ENCODE measurements at places on chromosomes 5 and 9.

GRCh38 chr9:15104826-15105420 lies 194.7 kb upstream of the FREM1 start:
- peak; percentile 25 for DNase-seq

- DNase-seq: no peak
Measured at GRCh38 chr5:104096451-104096850, 533.9 kb upstream of the NUDT12 start.

DNA sequence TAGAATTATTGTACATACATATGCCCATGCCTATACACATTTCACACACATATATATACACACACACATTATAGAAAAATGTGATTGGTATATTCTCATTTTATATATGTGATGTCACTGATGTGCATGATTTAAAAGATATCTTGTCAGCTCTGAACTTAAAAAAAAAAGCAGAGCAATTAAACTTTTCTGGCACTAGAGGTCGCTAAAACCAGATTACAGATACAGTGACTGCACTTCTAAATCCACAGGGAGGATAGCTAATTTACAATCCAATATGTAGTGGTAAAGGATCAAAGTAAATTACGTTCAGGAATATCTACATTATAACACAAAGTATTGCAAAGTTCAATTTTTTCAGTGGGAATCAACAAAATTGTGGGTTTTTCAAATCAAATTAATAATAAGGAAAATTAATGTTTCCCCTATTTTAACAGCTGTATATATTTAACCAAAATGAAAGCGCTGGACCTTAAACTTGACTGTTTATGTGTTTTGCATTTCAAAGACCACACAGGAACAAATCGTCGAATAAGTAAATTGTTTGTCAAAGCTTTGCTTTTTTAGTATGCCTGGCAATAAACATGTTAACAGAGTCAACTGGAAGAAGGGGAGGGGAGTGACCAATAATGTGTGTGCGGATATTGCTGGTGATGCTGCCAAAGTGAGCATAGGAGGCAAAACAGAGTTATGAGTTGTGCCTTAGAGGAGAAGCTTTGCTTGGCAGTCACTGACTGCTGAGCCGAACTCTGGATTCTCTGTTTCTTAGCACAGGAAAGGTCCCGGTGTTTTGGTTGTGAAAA lies 1201.4 kb upstream of the C9orf72 start:
- no peak for DNase-seq

GRCh38 chr5:83590966-83591365 lies 119.4 kb downstream of the VCAN start:
- DNase-seq: no peak

GRCh38 chr9:121770415-121771273 lies 119.2 kb downstream of the DAB2IP start:
- no peak for DNase-seq

DNA sequence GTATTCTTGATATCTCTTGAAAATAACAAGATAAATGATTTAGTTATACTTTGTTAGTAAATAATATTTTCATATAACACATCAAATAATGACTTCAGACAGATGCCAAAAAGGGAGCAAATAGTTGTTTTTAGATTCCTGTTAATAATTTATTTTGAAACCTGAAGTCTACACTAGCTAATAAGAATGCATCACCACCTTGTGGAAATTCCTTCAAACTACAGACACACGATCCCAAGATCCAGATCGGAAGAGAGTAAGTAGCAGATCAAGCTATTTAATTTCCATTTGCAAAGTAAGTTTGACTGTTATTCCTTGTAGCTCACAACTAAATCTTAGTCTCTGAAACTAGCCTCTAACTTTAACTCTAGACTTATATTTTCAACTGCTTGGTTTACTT lies 35.5 kb upstream of the ISL1 start:
- DNase-seq: no peak

- DNase-seq: no peak
Measured at GRCh38 chr9:2389404-2389803, 232.2 kb upstream of the VLDLR start.

DNA sequence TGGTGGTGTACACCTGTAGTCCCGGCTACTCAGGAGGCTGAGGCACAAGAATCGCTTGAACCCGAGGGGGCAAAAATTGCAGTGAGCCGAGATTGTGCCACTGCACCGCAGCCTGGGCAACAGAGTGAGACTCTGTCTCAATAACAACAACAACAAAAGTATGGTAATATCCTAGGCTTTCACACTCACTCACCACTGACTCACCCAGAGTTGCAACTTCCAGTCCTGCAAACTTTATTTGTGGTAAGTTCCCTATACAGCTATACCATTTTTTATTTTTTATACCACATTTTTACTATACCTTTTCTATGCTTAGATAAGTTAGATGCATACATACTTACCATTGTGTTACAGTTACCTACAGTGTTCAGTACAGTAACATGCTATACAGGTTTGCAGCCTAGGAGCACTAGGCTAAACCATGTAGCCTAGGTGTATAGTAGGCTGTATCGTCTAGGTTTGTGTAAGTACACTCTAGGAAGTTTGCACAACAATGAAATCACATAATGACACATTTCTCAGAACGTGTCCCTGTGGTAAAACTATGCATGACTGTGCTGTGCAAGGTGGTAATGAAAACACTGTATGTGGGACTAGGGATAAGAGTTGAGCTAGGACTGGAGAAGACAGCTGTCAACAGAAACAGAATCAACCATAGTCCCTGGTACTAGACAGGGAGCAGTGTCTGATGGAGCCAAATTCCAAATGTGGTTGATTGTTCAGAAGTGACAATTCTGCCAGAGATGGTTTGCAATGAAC lies 109.5 kb upstream of the RAD23B start:
- DNase-seq: no peak

DNA sequence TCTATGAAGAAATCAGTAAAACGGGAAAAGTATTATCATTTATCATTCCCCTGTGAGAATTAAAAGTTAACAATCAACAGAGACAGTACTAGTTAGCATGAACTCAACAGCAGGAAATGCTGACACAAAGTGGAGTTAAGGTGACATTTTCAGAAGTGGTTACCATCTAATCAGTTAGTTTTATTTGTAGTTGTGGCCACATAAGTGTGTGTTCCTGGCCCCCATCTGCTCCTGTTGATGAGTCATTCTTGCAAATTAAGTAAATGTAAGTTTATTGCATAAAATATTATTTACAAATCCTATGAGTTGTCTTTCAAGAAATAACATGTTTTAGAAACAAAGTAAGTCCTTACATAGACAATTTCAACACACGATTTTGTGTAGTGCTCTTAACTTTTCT lies 8.9 kb upstream of the BNC2 start:
- DNase-seq: no peak

DNA sequence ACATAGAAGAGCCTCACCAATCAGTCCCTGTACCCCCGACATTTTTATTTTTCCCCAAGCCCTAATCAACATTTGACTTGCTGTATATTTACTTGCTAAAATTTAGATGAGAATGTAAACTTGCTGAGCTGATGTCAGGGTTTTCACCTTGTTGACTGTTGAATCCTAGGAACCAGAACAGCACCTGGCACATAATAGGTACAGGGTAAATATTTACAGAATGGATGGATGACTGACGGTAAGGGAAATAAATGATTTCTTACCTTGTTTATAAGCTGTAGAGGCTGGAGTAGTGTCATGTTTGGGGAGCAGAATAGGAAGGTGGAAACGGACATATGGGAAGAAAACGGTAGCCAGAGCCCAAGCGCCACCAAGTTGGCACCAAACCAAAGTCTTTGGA lies 107.0 kb upstream of the NUDT12 start:
- DNase-seq: no peak

DNA sequence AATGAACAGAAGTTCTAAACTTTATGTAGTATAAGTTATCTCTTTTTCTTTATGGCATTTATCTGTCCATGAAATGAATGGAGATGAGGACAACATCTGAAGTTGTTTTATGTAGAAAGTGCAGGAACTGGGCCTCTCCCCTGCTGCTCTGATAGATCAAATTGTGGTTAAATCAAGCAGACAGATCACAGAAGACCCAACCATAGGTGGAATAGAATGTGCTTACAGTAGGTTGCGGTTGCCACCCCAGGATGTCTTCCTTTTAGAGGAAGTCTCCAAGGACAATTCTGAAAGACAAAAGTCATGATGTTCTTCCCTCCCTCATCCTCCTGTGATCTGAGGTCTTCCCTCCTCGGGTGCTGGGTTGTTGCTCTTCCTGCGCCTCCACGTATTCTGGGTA lies 12.9 kb downstream of the RASGRF2 start:
- no peak for DNase-seq

DNA sequence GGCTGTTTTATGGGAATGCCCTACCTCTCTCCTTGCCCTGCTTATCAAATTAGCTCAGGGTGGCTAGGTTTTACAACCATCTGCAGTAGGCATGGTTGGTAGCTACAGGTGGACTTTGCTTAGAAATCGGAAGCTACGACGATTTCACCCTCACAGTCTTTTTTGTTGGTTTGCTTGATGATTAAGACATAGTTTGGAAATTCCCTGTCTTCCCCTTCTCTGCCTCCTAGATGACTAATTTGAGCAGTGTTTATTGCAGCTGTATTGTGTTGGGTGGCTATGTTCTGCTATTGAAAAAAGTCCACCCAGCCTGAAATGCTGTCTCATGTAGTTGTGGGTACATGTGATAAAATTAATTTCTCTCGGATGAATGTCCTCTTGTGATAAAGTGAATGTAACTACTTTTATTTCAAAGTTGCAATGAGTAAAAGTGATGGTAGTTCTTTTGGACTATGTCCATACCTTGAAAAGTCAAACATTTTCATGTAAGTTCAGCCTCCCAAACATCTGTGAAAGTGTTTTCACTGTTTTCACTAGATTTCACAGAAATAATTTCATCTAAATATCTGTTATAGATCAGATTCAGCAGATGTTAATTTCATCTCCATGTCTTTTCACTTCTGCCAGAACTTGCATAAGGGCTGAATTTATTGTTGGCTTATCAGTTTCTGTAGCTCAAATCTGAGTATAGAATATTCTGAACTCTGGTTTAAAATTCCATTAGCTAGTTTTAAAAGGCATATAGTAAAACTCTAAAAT lies 37.3 kb upstream of the FYB1 start:
- DNase-seq: peak; percentile 39

GRCh38 chr5:86968301-86968753 lies 299.4 kb upstream of the RASA1 start:
- DNase-seq: peak; percentile 38

GRCh38 chr5:53873235-53873634 lies 312.8 kb downstream of the NDUFS4 start:
- DNase-seq: no peak

DNA sequence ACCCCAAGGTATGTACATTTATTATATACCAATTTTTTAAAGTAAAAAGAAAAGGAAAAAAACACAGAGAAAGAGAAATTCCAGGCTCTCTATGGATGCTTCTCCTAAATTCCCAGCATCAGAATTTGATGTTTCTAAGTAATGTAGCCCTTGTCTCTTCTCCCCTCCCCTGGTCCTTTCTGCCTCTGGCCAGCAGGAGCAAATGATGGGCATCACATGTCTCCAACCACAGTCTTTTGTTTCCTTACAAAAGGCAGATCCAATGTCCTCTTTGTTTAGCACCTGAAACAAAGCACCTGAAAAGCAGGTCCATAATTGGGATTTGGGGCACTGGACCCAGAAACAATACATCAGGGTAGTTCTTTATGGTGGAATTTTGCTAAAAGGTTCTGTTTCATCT lies 50.4 kb upstream of the APC start:
- no peak for DNase-seq

- no peak for DNase-seq
Measured at GRCh38 chr5:139245637-139246339, 47.6 kb upstream of the SIL1 start.

DNA sequence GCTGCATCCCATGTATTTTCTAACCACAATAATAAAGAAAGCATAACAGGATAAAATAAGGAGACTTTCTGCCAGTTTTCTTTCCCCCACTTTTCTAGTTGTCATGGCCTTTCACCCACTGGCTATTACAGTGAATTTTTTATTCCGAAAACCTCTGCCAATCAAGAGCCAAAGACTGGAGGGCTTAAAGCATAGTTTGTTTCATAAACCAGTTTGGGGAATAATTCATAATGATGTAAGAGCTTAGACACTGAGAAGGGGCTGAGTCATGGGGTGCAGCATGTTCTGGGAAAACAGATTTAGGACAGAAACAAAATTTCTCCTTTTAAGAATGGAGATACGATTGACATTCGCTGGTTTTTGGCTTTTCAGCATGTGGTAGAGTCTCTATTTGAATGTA lies 4.4 kb upstream of the GLIPR2 start:
- DNase-seq: no peak

DNA sequence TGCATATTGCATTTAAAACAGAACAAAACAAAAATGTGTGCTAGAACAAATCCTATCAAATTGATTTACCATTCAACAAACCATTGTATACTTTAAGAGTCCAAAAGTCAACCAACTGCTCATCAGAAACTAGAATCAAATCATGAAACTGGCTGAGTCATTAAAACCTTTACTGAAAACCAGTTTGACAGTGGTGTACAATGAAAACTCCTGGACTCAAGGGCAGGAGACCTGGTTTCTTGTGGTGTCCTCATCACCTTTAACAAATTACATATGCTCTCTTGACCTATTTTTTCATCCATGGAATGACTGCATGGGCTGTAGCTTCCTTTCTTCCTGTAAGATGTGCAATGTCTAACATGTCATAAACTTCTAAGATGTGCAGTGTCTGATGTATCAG lies 315.3 kb upstream of the SLC30A5 start:
- DNase-seq: no peak

DNA sequence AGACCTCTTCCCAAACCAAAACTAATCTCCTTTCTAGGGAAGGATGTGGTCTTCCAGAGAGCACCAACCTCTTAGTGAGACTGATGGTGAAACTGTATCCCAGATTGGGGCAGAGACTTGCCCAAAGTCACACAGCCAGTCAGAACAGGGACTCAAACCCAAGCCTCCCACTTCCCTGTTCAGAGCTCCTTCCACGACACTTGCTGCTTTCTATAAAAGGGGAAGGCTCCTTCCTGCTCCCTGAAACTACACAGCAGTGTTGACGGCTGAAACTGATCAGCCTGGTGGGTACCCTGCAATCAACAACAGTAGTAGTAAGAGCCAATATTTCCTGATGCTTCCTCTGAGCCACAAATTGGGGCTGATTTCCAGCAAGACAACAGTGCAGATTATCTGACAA lies 1.5 kb downstream of the TOR2A start:
- no peak for DNase-seq

DNA sequence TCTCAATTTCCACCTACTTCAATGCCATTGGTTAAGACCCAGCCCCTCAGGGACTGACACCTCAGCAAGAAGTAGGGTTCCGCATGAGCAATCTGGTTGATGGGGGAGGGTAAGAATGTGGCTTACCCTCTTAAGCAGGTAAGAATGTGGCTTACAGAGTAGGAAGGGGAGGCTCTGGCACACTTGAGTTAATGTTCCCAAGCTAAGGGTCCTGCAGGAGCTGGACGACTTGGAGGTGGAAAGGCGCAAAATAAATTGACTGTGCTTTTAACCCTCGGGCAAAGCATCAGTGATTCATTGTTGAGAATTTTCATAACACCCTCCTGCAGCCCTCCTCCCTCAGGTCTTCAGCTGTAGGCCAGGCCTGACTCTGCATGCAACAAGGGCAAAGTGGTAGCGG lies 24.9 kb upstream of the ADRA1B start:
- no peak for DNase-seq

- DNase-seq: no peak
Measured at GRCh38 chr9:125496313-125496834, 210.6 kb downstream of the MAPKAP1 start.

All from Panc1 (cell line).